ENCODE measurements at places on chromosomes 3 and 15.
A peak's percentile ranks its signal among the peaks of the same experiment; 100 is the strongest.

- peak; percentile 54 for DNase-seq
Observed at GRCh38 chr3:114746502-114746901, 400.6 kb downstream of the ZBTB20 start.

- no peak for DNase-seq
Observed at GRCh38 chr3:192207651-192208050, 519.7 kb downstream of the FGF12 start.

DNA sequence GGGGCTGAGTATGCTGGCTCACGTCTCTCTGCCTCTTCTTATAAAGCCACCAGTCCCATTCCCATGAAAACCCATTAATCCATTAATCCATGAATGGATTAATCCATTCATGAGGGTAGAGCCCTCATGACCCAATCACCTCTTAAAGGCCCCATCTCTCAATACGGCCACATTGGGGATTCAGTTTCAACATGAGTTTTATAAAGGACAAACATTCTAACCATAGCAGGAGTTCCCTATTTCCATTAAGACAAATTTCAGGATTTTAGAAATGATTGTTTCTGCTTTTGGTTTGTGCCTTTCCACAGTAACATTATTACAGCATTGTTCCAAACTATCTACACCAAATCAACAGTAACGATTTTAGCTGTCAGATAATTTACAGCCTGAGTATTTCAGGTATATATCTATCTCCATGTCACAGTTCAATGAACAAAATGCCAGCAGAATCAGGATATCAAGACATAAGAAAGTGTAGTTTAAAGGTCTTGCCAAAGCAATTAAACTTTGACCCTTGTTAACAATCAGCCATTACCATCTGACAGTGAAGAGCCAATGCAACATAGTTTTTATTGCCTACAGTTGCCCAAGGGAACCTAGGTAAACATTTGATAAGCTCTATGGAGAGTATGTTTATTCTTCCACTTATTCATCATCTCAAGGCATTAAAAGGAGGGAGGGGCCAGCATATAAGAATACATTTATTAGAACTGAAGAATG, 3.8 kb downstream of the TSPAN3 start:
- no peak for DNase-seq

DNA sequence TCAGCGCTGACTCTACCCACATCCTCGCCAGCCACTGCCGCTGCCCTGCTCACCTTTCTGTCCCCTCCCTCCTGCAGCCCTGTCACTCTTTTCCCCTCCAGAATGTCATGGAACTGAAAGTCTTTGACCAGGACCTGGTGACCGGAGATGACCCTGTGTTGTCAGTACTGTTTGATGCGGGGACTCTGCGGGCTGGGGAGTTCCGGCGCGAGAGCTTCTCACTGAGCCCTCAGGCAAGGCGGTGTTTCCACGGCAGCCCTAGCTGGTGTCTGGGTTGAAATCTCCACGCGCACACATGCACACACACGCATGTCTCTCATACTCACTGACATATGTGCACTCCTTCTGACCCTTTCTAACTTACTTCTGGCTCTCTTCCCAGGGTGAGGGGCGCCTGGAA, 2.0 kb downstream of the PLA2G4B start:
- DNase-seq = no peak

GRCh38 chr15:53193149-53193548, 403.0 kb upstream of the ONECUT1 start:
- peak; percentile 68 for DNase-seq

- DNase-seq = no peak
Observed at GRCh38 chr3:127997016-127997415, 55.2 kb upstream of the SEC61A1 start.

- no peak for DNase-seq
Observed at GRCh38 chr3:42601896-42602581, 1.6 kb downstream of the NKTR start.

- DNase-seq = no peak
Observed at GRCh38 chr3:150830094-150830681, 67.2 kb upstream of the SIAH2 start.

GRCh38 chr3:139225548-139225947, 118.3 kb upstream of the MRPS22 start:
- DNase-seq = no peak

- no peak for DNase-seq
Observed at GRCh38 chr3:16063603-16064002, 110.9 kb upstream of the GALNT15 start.

DNA sequence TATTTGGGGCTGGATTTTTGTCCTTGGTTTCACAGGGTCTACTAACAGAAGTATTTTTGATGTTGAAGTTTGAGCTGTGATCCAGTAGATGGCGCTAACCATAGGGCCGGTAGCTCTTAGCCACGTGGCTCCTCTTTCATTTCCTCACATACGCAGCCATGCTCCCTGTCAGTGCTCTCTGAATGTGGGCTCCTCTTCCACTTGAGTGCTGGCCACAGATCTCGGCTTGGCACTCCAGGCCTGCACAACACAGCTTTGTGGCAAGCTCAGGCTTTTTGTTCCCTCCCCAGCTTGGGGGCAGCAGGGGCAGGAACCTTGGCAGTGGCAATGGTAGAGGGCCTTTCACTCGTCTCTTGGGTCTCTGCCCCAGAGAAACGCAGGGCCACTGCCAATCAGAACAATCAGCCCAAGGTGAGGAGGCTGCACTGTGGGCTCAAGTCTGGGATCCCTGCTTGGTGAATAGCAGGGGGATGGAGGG, 18.6 kb upstream of the DNAAF4 start:
- DNase-seq = peak; percentile 52

- DNase-seq = no peak
Observed at GRCh38 chr3:134576831-134577230, 74.0 kb downstream of the KY start.

GRCh38 chr3:109548192-109548938, 211.0 kb upstream of the DPPA4 start:
- DNase-seq = no peak

DNA sequence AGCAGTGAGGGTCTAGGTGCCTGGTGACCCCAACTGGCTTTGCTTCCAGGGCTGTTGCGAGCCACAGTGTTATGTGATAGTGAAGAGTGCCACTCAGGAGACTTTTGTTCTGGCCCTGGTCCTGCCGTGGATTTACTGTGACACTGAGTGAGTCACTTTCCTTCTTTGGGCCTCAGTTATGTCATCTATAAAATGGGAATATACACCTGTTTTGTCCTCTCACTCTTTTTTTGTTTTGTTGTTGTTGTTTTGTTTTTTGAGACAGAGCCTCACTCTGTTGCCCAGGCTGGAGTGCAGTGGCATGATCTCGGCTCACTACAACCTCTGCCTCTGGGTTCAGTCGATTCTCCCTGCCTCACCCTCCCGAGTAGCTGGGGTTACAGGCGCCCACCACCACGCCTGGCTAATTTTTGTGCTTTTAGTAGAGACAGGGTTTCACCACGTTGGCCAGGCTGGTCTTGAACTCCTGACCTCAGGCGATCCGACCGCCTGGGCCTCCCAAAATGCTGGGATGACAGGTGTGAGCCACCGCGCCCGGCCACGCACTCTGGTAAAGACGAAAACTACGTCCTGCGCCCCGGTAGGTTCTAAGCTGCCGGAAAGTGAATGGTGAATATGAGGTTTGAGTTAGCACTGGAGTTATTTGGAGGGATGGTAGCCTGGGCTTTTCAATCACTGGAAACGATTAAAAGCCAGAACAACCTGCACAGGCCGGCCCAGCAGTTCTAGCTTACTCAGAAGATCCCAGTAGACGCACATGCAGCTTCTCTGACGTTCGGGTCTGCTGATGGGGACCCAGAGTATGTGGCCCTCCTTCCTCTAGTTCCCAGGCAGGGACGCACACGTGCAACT, 46.6 kb downstream of the BDH1 start:
- DNase-seq = no peak

DNA sequence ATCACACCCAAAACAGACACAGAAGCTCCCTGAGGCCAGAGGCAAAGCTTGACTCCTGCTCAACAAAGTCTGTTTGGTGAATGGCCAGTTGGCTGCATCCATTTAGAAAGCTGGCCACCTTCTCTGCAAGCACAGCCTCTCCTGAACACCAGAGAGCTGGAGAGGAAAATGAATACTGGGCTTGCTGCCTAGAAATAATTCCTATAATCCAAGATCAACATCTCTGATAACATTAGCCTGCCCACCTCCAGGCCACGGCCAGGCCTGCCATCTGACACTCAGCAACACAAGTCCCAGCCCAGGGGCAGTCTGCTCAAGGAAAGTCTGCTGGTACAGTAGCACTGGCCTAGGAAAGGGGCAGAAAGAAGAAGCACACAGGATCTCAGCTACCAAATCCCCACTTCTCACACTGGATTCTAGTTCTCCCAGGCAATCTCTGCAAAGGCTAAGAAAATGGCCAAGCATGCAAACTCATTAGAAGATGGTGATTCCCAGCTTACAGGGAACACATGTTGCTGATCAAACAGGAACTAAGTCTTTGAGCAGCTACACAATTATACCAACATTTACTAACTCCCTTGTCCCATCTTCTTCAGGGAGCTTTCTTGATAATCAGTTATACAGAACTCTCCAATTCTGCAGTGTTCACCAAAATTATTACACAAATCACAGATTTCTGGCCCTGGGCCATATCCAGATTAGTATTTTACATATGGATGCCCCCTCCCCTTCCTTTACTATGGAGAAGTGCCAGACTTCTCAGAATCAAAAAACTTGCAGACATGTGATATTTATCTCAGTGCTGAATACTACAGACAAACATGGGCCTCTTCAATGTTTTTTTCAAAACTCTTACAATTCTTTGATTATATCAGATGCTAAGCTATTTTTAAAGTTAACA, 9.9 kb downstream of the TBC1D2B start:
- DNase-seq = no peak

GRCh38 chr3:37287776-37288175, 113.4 kb upstream of the LRRFIP2 start:
- DNase-seq = peak; percentile 48

- DNase-seq = no peak
Observed at GRCh38 chr15:37204692-37205091, 104.3 kb upstream of the MEIS2 start.

DNA sequence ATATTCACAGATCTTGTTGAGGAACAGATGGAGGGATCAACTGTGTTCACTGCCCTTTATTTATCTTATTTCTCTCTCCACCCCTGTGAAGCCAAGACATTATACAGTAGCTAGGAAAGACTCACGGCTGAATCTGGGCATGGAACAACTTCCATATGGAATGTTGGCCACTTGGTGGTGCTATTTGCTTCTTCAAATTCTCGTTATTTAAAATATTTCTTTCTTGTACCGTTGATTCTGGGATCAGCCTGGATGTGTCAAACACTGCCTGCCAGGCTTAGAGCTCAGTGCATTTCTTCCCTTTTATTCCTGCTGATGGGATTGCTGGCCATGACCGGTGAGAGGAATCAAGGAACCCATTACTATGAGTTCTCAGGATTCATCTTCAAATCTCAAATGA, 17.5 kb upstream of the GASK1A start:
- peak; percentile 19 for DNase-seq

GRCh38 chr15:80072285-80072994, 13.0 kb downstream of the ZFAND6 start:
- peak; percentile 5 for DNase-seq

GRCh38 chr3:111143-112069, 85.2 kb upstream of the CHL1 start:
- no peak for DNase-seq

GRCh38 chr3:113268942-113269341, 57.6 kb downstream of the BOC start:
- no peak for DNase-seq

DNA sequence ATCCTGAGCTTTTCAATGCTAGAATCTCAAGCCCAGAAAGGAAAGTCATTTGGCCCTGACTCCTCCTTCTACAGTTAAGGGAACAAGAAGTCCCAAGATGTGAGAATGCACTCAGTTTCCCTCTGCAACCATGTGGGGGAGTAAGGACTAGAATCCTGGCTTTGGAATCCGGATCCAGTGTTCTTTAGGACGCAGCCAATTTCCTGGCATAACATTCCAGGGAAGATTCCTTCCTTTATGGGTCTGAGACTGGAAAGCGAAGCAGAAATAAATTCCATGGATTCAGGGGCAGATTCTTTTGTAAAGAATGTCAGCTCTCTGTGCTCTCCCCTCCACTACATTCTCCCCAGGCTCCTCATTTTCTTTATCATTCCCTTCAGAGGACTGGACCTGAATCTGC, 151.8 kb upstream of the SOX14 start:
- no peak for DNase-seq

- no peak for DNase-seq
Observed at GRCh38 chr3:101730839-101731238, 6.4 kb downstream of the CEP97 start.

DNA sequence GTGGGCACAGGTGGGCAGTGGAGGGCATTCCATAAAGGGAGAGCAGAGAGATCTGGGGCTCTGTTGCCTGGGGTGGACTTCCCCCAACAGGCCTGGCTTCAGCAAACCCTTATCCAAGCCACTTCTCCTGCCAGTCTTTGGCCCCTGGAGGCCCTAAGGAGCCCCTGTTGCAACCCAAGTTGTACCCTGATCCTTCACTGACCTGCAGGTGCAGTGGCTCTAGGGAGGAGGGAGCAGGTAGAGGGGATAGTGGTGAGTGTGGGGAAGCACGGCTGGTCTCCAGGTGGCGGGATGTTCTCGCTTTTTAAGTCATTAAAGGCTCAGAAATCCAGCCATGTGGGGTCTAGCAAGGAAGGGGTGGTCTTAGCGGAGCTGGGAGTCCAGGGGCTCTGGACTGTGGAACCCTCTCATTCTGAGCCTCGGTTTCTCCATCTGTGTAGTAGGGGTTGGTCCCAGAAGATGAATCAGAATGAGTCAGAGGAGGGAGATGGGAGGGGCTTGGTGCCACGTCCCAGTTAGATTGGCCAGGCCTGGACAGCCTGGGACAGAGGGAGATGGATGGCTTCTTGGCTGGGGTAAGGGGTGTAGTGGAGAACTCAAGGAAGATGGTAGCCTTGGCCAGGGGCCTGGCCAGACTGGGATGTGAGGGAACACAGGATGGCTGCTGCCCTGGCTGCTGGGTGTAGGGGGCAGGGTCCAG, 2.6 kb downstream of the ZBTB47 start:
- no peak for DNase-seq

DNA sequence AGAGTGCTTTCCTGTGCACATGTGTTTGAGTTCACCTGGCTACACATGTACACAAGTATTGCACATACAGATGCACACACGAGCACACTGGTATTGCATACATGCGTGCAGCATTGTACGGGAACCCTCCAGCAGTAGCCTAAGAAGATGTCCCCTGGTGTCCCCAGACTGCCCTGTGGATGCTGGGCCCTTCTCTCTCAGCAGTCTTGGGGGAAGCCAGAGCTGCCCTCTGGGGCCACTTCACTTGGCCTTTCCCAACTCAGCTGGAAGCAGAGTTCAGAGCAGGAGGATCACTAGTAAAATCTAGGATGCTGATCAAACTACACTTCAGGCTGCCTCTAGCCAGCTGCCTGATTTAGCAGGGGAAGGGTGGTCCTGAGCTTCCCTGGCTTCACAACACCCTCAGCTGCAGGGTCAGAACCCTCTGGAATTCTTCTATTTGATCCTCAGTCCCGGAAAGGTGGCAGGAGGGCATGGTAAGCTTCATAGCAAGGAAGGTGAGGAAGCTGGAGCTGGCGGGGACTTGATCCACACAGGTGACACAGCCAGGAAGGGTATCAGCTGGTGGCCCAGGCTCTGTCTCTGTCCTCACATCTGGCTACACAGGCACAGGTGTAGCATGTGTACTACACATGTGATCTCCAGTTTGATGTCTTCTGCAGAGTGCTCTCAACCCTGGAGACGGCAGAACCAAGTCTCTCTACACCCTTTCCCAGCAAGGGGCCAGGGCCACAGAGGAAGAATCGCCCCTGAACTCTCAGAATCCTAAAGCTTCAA, 36.5 kb downstream of the KLF15 start:
- DNase-seq = no peak

GRCh38 chr15:37788767-37789396, 145.6 kb upstream of the TMCO5A start:
- no peak for DNase-seq

GRCh38 chr15:35741881-35742280, 195.9 kb upstream of the DPH6 start:
- no peak for DNase-seq
